Stimulated activated CD4-positive, alpha-beta T cell treated with anti-CD3 and anti-CD28 coated beads, Interleukin-2, amount 100 ng/mL, for 24 hours (primary cell): ENCODE measurements at places on chromosomes 1 and 21.

GRCh38 chr1:53377438-53377841 lies 49.6 kb upstream of the LRP8 start:
- no peak for DNase-seq

DNA sequence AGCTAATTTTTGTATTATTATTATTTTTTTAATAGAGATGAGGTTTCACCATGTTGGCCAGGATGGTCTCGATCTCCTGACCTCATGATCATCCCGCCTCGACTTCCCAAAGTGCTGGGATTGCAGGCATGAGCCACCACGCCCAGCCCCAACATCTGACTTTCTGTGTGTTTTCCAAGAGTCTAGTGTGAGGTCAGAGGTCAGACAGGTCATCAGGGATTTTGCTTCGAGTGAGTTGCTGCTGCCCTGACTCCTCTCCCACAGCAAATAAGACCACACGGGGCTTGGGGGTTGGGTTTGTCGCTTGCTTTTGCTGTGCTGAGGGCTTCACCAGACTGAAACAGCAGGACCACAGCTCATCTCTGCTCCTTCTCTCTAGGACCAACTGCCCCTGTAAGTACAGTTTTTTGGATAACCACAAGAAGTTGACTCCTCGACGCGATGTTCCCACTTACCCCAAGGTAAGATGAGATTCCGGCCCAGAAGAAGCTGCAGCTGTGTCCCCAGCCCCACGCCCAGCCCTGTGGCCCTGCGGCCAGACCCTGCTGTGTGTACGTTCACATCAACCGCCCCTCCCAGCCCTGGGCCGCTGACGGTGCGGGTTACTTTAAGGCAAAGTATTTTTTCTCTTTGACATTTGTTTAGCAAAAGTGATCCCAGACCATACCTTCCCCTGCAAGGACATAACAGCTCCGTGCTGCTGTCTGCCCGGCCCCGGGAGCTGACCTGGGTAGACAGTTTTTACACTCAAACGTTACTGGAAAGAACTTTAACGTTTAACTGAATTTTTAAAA lies 97.5 kb downstream of the PDE9A start:
- DNase-seq: no peak

DNA sequence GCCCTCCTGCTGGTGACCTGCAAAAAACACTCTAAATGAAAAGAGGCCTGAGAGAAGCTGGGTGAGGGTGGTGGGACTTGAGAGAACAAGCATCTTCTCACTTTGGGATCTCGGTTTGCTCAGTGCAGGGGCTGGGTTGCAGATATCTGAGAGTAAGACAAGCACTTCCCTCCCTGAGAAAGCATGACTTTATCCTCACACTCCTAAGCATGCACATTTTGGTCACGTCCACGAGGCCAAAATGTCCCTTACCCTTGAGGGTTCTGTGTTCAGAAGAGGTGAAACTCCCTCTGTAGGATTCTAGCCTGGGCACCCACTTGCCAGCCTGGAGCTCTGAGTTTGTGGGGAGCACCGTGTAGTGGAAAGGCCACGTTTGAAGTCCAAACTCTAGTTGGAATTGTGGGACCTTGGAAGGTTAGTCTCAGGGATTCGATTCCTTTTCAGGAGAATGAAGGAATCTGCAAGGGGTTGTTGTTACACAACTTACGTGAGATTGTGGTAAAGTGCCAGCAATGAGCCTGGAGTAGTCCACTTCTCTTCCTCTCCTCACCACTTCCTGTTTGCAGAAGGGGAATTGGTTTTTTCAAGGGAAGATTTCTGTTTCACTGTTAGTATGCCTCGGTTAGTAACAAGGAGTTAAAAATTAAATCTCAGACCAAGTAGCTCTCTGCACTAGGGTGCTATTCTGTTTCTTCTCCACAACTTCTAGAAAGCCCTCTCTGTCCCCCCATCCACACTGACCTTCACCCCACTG lies 3.0 kb downstream of the FCAMR start:
- no peak for DNase-seq

DNA sequence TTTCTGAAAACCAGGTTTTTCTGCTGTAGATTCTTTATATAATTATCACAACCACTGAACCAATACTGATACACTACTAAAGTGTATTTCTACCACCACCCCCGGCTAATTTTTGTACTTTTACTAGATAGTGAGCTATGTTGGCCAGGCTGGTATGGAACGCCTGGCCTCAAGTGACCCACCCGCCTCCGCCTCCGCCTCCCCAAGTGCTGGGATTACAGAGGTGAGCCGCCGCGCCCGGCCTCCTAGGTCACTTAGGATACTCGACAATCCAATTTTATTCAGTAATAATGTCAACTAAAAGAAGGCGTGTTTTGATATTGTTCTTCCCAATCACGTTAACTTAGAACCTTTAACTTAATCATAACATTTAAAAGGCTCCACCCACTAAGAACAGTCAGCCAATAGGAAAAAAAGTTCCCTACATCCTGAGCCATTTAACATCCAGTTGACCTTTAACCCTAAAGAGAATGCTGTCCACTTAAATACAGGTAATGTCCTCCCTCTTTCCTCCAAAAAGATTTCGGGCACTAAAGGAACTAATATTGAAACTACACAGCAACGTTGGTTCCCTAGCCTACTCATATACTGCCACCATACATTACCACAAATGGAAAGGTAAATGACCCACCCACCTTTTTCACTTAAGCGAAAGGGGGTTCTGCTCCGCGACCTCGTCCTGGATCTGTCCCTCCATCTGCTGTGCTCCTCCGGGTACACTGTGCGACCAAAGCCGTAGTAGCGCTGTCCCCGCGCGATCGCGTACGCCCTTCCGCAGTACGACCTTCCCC lies 1.2 kb downstream of the RSRP1 start:
- peak; percentile 10 for DNase-seq

DNA sequence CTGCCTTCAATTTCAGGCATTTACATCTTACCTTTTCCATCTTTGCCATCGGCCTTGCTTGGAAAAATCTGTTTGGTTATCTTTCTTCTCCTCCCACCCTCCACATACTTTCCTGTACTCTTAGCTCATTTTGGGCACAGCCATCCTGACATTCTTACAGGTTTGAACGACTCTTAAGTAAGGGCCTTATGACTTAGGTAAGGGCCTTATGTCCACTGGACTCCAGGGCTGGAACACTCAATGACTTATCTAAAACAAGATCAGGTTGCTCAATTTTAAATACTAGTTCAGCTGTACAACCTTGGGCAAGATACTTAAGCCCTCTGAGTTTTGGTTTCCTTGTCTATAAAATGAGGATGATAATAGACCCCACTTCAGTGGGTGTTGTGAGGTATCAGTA lies 40.9 kb downstream of the C1orf21 start:
- no peak for DNase-seq

GRCh38 chr1:71492298-71493041 lies 411.6 kb upstream of the ZRANB2 start:
- DNase-seq: no peak

DNA sequence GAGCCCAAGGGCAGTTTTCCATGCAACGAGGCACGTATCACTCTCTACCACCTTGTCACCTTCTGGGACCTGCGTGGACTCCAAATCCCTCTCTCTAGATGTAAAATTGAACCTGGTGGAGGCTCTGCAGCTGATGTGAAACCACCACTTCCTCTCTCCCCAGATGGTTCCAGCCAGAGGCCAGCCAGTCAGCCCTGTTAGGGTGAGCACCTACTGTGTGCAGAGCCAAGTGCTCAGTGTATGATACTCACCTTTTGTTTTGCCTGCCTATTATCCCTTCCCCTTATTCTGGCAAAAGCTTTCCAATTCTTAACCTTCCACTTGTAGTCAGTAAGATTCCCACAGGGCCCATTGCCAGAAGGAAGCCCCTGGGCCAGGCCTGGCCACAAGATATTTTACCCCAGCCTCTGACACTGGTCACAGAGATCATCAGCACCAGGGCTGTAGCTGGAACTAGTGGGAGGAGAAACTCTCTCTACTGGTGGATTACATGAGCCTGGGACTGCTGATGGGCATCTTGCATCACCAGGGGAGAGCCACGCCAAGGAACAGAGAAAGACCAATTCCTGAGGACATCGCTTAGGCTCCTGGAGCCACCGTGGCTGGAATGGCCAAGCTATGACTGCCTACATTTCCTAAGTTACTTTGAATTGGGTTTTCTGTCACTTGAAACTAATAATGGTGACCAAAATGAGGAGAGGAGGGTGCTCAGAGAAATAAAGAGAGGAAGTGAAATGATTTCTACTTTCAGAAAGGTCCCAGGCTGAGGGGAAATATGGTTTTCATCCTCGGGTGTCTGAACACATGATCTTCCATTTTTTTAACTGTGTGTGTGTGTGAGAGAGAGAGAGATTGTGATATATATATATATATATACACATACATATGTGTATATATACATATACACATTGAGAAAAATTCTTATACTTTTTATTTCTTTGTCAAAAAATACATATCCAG lies 26.6 kb upstream of the RD3 start:
- no peak for DNase-seq

- DNase-seq: peak; percentile 48
These were observed 8.6 kb downstream of the MORN1 start for GRCh38 chr1:2382621-2383361.

DNA sequence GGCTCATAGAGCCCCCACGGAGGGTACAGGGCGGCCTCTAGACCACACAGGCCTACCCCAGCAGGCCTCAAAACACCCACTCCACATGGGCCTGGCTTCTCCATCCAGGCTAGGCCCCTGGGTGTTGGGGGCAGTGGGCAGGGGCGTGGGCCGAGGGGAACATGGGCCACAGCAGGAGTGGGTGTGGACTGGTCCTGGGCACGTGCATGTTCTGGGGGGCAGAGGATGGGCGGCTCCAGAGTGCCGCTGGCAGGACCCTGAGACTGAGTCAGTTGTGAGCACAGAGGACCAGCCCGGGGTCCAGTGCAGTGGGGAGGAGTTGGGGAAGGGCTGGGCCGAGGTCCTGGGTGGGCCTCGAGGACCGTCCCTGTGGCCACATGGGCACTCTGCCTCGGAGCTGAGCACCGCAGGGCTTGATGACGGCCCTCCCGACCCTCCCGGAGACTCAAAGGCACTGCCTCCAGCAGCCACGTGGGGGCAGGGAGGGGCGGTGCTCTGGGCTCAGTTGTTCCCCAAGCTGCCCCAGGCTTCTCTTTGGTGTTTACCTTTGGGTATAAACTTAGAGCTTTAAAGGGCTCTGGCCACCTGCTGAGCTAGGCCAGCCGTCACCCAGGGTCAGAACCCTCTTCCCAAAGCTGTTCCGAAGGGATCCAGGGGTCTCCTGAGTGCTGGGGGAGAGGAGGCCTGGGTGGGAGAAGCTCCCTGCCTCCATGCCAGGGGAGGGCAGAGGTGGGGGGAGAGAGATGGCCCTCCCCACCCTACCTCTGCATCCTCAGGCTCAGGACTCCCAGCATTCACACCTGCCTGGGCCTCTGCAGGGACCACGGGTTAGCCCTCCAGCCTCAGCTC lies 79.9 kb downstream of the MORN1 start:
- peak; percentile 67 for DNase-seq

GRCh38 chr1:26831546-26832248 lies 5.2 kb downstream of the ZDHHC18 start:
- DNase-seq: no peak

- DNase-seq: no peak
These were observed 98.1 kb downstream of the PLPP3 start for GRCh38 chr1:56481140-56481694.

DNA sequence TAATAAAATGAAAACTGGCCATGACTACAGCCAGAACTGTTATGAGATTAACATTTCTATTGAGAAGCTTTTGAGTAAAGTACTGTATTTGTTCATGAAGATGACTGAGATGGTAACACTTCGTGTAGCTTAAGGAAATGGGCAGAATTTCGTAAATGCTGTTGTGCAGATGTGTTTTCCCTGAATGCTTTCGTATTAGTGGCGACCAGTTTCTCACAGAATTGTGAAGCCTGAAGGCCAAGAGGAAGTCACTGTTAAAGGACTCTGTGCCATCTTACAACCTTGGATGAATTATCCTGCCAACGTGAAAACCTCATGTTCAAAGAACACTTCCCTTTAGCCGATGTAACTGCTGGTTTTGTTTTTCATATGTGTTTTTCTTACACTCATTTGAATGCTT lies 164.0 kb downstream of the NEK7 start:
- no peak for DNase-seq

- no peak for DNase-seq
These were observed 32.4 kb downstream of the KCTD3 start for GRCh38 chr1:215599418-215600074.

GRCh38 chr21:38825921-38826320 lies 20.2 kb downstream of the ETS2 start:
- DNase-seq: no peak

GRCh38 chr1:5333291-5333690 lies 658.9 kb downstream of the NPHP4 start:
- no peak for DNase-seq

DNA sequence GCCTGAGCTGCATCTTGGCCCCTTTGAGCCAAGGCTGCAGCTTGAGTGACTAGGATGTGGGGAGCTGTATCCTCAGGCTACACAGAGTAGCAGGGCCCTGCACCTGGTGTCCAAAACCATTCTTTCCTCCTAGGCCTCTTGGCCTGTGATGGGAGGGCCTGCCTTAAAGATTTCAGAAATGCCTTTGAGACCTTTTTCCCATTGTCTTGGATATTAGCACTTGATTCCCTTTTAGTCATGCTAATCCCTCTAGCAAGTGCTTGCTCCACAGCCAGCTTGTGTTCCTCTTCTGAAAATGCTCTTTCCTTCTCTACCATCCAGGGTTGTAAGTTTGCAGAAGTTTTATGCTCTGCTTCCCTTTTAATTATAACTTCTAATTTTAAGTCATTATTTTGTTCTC lies 21.7 kb upstream of the KIRREL1 start:
- DNase-seq: no peak

- DNase-seq: no peak
These were observed 6.3 kb downstream of the PATJ start for GRCh38 chr1:61748566-61748965.

DNA sequence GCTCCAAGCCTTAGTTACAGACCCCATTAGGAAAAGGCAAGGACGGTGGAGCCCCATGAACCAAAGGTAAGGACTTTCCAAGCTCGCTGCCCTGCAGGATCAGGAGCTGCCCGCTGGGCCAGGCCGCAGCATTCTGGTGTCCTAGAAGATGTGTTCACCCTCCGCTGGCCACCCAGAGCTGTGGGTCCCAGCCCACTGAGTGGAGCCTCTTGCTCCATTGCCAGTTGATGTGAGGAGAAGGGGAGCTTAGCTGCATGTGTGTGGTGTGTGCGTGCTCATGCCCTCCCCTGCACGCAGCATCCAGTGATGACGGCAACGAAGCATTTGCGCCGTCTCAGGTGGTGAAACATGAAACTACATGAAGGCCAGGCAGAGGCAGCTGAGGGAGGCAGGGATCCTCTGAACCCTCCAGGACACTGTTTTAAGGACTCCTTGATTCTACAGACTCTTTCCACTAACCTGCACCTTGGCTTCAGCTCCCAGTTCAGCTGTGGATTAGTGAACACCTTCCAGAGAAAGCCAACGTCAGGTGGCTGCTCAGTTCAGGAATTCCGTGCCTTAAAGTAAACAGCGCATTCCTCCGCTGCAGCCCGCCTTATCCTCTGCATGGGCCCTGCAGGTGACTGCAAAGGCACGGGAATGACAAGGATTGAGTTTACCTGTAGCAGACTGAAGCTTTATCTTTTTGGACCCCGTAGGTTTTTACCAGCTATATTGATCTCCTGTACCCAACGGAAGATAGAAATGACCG lies 48.7 kb downstream of the SMYD2 start:
- DNase-seq: no peak

GRCh38 chr1:54096877-54097240 lies 43.5 kb downstream of the TCEANC2 start:
- DNase-seq: no peak

GRCh38 chr21:16086936-16087335 lies 357.2 kb downstream of the USP25 start:
- no peak for DNase-seq

- DNase-seq: no peak
These were observed 108.6 kb upstream of the CSF3R start for GRCh38 chr1:36591278-36591677.
